Smooth muscle cell of the pulmonary artery (primary cell): ENCODE measurements at places on chromosomes 2 and 18. TPM values are rescaled to one million over a fixed set of nuclear protein-coding genes. Genes with fewer than 3 reads are reported as not detected.

Gene BIN1
- total RNA-seq, result 27.4 and 36.8 TPM in 2 replicates

Gene BOK
- 13.4 and 14.5 TPM in 2 replicates for total RNA-seq

Gene GDF7
- 0.63 and 1.0 TPM in 2 replicates for total RNA-seq

Gene GTF3C2
- 24.6 and 31.1 TPM in 2 replicates for total RNA-seq

Gene FEZ2
- total RNA-seq, result 58.4 and 59.2 TPM in 2 replicates

Gene CTAGE1
- 0.07 TPM in 1 of 2 replicates, not detected in the other for total RNA-seq

Gene SAG
- total RNA-seq, result not detected in 2 replicates

Gene MROH2A
- total RNA-seq, result not detected in 2 replicates

Gene TRIM54
- total RNA-seq, result 0.10 TPM in 1 of 2 replicates, not detected in the other

Gene ATRAID
- 155 and 179 TPM in 2 replicates for total RNA-seq

Gene FNDC4
- 39.9 and 52.9 TPM in 2 replicates for total RNA-seq

Gene ATOH8
- total RNA-seq, result 22.4 and 30.8 TPM in 2 replicates

Gene DLX1
- total RNA-seq, result 1.6 and 7.7 TPM in 2 replicates

Gene DNER
- total RNA-seq, result 0.20 and 1.0 TPM in 2 replicates

Gene SP100
- total RNA-seq, result 94.7 and 111 TPM in 2 replicates

Gene CDK15
- total RNA-seq, result 0.52 and 1.5 TPM in 2 replicates

Gene UCN
- 0.85 and 1.2 TPM in 2 replicates for total RNA-seq

Gene ZAP70
- total RNA-seq, result 0.13 TPM in 1 of 2 replicates, not detected in the other

Gene E2F6
- 8.5 and 10.1 TPM in 2 replicates for total RNA-seq

Gene MC5R
- total RNA-seq, result not detected in 2 replicates
